ENCODE measurements at places on chromosomes 13 and 19.

DNA sequence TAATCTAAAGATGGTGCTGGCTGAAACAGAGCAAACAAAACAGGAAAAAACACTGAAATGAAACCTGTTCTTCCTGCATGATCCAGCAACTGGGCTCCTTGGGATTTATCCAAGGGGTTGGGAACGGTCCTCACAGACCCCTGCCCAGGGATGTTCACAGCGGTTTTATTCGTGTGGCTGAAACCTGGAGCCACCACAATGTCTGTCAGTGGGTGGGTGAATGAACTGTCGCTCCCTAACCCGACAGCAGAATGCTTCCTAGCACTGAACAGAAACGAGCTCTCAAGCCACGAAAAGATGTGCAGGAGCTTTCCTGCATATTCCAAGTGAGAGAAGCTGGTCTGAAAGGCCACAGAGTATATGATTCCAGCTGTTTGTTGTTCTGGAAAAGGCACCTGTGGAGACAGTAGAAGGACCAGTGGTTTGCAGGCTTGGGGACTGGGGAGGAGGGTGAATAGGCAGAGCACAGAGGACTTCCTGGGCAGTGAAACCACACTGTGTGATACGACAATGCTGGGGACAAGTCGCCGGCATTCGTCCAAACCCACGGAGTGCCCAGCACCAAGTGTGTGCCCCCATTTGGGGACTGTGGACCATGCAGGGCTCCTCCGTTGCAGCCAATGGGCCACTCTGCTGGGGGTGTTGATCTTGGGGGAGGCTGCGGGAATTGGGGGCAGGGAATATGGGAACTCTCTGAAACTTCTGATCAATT, 73.9 kb downstream of the TEX29 start:
- no peak for DNase-seq

- no peak for DNase-seq
Measured at GRCh38 chr19:6215701-6216235, 64.0 kb downstream of the MLLT1 start.

- DNase-seq: no peak
Measured at GRCh38 chr19:39469567-39469966, 11.1 kb upstream of the TIMM50 start.

- DNase-seq: no peak
Measured at GRCh38 chr13:24076109-24076508, 84.4 kb upstream of the SPATA13 start.

DNA sequence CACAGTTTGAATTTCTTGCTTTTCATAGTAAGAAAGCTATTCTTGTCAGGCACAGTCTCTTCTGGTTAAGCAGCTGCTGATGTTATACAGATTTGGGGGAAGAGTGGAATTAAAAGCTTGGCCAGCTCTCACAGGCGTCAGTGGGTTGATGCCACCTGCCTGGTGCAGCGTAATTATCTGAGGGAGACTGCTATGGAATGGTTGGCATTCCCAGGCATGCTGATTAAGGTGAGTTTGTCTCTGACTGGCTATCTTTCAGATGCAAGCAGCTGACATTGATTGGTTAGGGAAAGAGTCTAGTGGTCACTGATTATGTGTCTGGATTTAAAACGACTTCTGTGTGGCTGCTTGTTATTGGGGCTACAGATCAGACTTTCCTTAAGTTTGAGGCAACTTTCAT, 948.4 kb downstream of the UQCRFS1 start:
- no peak for DNase-seq

- DNase-seq: no peak
Measured at GRCh38 chr19:48928164-48929025, 5.1 kb upstream of the DHDH start.

GRCh38 chr13:94660695-94661326, 51.5 kb downstream of the SOX21 start:
- DNase-seq: no peak

DNA sequence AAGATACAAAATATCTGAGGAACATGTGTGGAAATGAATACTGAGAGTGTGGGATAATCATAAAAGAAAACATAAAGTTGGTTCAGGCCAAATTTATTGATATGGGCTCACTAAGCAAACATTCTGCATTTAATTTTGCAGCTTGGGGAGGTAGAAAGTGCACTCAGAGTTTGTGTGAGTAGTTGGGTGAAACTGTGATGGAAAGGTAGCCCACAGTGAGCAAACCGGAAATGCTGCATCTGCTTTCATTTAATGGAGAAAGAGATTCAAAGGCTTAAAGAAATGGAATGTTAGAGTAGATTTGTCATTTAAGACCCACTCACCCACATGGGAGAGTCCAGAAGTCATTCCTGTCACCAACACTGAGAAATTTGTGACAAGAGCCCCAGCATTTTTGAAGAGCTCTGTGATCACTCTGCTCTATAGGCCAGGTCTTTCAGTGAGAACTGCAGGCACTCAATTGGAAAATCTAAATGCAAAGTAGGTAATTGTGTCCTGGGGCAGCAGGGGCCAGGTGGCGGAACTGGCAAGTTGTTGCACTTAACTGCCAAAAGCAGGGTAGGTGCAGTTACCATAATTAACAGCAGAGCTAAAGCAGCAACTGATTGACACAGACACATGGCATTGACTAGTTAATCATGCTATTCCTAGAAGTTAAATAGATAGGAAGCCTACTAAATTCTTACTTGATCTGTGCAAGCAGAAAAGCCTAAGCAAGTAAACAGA, 1228.3 kb upstream of the PCDH20 start:
- peak; percentile 23 for DNase-seq

- DNase-seq: no peak
Measured at GRCh38 chr13:76245920-76246319, 609.8 kb downstream of the LMO7 start.

DNA sequence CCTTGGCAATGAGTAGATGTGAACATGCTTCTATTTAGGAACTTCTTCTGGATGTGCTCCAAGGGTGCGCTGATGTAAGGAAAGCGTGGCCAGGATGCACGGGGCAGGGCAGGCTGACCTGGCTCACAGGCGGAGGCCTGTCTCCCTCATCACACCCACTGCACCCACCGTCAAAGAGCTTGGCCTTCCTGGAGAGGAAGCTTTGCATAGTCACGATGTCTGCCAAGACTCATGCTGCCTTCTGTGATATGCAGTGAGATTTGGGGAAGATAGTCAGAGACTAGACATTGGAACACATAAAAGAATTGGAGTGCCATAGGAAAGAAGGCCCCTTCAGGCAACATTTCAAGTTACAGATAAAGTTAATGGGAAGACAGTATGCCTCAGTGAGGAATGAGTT, 82.0 kb downstream of the MYO16 start:
- no peak for DNase-seq

DNA sequence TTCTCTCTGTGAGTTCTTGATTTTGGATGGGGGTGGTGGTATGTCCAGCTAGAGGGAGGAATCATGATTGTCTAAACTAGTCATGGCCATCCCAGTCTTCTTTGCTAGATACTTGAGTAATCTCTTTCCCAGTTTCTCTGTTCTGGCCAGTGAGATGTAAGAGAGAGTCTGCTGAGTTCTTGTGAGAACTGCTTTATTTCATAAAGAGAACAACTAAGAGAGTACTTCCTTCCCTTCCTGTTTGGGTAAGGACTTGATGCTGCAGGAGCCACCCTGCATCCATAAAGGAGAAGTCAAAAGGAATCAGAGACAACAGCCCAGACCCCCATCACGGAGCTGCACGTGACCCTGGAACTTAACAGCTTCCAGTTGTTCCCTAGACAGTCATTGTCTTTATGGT, 3.0 kb upstream of the RASL11A start:
- no peak for DNase-seq

- DNase-seq: no peak
Measured at GRCh38 chr13:50951366-50951765, 41.8 kb downstream of the RNASEH2B start.

DNA sequence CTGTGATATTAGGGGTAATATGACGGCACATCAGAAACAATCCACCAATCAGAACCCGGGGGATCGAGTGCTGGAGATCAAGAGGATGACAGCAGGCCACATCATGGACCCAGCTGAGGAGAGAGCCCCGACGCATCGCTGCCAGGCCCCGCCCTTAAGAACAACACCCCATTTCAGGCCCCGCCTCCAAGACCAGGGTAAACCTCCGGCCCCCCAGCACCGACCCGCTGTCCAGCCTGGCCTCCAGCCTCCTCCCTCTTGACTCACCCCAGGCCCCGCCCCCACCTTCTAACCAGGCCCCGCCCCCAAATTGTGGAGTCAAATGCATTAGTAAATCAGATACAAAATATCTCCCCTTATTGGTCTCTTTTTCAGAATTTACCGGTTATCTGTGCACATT, 4.7 kb upstream of the ZNF611 start:
- no peak for DNase-seq

DNA sequence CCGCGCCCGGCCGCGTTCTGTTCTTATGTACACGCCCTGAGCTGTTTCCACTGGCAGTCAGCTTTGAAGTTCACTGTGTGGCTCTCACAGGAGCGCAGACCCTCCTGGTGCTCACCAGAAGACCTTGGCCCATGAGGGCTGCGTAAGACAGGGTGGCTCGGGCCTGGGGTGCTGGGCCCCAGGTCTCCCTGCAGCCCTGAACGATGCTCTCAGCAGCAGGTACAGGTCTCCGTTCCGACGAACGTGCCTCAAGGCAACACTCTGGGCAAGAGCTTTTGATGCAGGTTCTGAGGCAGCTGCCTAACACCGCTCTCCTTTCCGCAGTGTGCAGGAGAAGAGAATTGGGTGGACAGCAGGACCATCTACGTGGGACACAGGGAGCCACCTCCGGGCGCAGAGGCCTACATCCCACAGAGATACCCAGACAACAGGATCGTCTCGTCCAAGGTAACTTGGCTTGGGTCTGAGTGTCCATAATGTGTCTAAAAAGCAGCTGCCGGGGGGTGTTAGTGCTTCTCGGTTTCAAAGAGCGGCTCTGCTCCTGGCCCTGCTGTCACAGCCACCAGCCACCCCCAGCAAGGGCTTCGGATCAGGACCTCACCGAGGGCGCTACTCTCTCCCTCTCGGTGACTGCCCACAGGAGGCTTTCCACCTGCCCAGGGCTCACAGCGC, 95.1 kb downstream of the ATP11A start:
- DNase-seq: no peak

GRCh38 chr19:45352062-45352461, 11.5 kb downstream of the KLC3 start:
- peak; percentile 26 for DNase-seq

DNA sequence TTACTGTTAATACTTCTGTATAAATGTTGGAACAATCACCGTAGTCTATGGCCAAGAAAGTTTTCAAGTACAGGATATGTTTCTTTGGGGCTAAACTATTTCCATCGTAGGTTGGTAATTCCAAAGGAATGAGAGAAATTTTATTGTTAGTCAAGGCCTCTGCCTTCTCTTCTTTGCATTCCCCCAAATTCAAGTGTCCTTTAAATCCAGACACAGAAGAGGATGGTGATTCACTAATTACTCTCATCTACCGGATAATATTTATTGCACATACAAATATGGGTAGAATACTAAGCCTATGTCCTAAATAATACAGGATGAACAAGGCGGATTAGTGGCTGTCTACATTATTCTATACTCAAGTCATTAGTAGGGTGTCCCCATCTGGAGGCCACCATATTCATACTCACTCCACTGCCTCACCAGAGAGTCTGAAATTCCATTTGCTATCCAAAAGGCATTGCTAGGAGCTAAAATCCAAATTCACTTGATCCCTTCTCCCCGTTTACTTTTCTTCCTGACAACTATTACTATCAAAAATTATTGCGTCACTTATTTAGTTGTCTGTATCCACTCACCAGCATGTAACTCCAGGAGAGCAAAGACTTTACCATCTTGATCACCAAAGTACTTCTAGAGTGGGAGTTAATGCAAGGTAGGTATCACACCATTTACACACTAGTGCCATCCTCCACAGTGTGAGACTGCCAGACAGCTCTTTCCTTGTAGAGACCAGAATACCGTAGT, 82.4 kb upstream of the SGCG start:
- no peak for DNase-seq

GRCh38 chr13:93304134-93304533, 77.5 kb downstream of the GPC6 start:
- DNase-seq: no peak

DNA sequence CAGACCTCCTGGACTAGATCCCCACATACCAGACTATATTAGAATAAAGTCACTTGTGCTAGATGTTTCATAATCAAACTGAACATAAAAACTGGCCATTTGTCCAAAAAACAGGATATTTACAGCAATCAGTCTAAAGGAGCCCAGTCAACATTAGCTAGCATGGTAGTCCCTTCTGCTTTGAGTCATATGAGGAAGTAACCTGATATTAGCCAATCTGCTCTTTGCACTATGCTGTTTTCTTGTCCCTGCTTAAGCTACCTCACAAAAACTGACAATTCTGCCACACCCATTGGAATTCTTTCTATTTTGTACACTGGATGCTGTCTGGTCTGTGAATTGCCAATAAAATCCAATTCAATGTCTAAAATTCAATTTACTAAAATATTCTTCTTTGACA, 1824.2 kb downstream of the OLFM4 start:
- DNase-seq: no peak

DNA sequence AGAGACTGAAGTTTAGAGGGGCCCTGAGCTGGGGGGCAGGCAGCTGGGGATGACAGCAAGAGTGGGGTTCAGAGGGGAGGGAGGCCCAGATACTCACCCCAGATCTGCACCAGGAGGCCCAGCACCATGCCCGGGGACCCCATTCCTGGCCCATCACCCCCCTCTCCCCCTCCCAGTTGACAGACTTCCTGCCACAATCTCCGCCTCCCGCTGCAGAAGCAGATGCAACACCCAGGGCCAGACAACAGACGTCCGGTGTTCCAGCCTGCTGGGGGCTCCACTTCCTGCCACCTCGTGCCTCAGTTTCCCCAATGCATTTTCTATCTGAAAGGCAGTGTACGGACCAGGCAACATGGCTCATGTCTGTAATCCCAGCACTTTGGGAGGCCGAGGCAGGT, at the start of gene TMIGD2:
Gene TMIGD2, minus strand, starts transcription at position 147 of the 398 bp plus-strand sequence. Its CDS starts 4 bp downstream, at position 143.
- no peak for DNase-seq

GRCh38 chr13:89490661-89491060, 1819.5 kb downstream of the SLITRK5 start:
- no peak for DNase-seq

DNA sequence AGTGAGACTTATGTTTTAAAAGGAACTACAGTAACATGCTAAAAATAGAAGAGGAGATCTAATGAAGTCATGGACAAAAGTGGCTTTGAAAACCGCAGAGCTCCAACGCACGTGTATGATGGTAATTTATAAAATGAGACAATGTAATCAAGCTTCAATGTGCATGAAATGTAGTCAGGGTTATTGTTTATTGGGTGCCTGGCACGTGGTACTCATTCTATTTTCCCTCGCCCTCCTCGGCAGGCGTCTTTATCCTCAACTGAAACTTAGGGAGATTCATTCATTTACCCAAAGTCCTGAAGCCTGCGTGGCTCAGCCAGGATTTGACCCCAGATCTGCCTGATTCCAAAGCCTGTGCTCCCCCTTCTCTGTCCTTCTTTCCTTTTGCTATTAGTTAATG, 79.8 kb downstream of the CHST8 start:
- no peak for DNase-seq
